ENCODE measurements at places on chromosomes 16 and 17.

DNA sequence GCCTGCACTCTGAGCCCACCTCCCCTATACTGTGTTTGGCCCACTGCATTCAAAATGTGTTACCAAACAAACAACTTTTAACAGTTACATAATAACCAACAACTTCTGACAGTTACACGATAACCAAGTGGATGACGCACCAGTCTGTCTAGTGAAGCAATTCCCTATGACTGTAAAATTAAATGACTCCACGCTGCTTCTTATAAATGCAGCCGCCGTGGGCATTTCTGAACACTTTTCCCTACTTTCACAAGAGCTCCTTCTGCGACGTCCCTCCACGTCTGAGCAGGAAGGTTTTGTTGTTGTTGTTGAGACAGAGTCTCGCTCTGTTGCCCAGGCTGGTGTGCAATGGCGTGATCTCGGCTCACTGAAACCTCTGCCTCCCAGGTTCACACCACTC is 27.6 kb downstream of the ZNF276 start:
- no peak for DNase-seq

DNA sequence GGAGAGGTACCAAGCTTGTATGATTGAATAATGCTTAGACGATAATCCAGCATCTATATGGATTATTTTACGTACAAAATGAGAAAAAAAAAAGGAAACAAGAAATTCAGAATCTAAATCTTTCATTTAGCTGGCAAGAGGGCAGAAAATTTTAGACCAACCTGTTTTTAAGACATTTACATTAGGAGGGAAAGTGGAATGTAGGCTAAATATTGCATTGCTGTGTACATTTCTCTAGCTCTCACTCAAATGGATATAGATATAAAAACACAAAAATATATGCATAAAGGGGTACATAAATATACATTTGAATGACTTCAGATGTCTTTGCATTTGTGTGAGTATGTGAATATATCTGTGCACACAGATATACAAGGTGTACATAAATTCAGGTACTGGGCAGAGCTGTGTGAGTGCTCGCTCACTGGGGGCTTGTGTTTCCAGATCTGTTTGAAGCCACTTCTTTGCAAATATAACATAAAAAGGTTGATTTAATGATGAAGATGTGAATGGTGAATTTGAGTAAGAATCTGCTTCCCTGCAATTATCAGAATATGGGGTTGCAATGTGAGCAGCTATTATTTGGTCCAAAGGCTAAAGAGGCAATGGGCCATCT is 14.2 kb upstream of the ZFHX3 start:
- no peak for DNase-seq

- DNase-seq = peak; percentile 69
Measured at GRCh38 chr17:33049781-33050414, 58.3 kb downstream of the SPACA3 start.

- no peak for DNase-seq
Measured at GRCh38 chr16:66850115-66850815, 6.1 kb downstream of the CA7 start.

Measured in choroid plexus epithelial cell (primary cell).